ENCODE measurements at places on chromosomes 3 and 15. TPM values are rescaled to one million over a fixed set of nuclear protein-coding genes. Genes with fewer than 3 reads are reported as not detected.

DNA sequence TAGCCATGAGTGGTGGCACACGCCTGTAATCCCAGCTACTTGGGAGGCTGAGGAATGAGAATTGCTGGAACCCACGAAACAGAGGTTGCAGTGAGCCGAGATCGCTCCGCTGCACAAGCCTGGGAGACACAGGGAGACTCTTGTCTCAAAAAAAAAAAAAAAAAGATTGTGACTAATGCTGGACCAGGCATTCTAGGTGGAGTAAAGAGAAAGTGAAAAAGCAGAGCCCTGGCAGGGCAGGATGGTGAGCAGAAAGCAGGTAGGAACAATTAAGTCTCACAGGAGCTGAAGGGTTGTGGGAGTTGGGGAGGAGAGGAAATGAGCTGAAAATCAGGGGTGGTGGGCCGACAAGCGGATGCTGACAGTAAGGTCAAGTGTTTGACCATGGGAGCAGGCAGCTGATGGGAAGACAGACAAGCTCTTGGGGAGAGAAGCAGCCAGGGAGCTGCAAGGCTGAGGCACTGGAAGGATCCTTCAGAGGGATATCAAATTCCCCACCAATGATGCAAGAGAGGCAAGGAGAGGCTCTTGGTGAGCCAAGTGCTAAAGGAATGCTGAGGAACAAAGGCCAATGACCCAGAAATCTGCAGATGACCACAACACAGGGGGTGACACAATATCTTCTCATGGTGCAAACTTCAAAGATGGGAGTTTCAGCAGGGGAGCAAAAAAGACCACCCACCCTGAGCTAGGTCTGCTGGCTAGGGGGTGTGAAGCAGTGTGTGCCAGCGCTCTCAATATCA is 251.1 kb downstream of the ULK4 start:
- peak; percentile 77 for DNase-seq

- DNase-seq, result no peak
These were observed 77.3 kb downstream of the CHRNA7 start for GRCh38 chr15:32107477-32108080.

DNA sequence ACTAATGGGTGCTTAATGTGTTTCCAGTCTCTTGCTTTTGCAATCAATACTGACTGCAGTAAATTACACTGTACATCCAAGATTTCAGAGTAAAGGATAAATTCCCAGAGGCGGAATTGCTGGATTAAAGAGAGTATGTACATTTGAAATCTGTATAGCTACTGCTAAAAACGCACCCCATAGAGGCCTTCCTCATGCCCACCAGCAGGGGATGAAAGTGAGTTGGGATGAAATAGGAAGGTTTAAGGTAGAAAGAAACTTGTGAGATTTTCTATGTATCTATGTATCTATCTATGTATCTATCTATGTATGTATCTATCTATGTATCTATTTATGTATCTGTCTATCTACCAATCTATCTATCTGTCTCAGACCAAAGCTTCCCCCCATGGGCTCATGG is 28.4 kb downstream of the TMEM44 start:
- DNase-seq, result no peak

DNA sequence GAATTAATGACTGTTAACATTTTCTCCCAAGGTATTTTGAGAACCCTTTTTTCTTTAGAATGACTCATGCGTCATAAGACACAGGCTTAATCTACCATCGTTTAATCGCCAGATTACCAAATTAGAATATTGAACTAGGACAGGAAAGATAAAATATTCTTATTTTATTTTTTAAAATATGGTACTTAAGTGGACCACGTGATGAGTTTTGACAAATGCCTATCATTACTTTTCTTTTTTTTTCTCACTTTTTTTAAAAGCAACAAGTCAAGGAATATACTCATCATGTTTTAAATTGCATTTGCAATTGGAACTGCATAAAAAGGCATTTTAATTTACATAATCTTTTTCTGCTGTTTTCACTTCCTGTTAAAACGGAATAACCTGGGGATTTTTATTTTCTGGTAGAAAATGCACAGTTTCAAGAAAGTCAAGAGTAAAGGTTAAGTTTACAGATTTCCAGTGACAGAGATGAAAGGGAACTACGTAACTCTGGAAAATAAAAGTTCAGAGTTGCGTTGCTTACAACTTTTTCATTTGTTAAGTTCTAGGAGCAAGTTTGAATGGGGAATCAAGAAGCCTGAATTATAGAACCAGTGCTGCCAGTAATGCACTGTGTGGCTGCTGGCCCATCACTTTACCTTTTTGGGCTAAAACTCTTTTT is 23.6 kb downstream of the SIAH2 start:
- no peak for DNase-seq

GRCh38 chr15:31366169-31366734 is 39.6 kb downstream of the KLF13 start:
- no peak for DNase-seq

DNA sequence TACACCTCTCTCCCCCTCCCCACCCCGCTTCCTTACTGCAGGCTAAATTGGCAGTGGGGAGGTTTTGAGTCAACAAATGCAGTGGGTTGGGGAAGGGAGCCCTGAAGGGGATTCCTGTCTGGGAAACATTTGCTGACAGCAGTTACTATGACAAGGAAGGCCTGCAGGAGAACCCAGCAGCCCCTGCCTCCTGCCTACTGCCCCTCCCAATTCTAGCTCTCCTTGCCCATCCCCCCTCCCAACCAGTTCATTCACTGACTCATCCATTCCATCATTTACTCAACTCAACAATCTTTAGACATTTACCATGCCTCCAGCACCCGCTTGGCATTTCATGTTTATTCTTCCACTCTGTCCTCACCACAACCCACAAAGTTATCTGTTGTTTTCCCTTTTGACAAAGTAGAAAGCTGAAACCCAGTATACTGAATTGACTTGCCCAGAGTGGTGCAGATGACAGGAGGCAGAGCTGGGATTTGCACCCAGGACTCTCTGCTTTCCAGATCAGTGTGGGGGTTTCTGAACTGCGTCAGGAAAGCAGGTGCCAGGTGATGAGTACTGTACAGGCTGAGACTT is 75.0 kb downstream of the MAGEF1 start:
- peak; percentile 51 for DNase-seq

GRCh38 chr3:191137708-191138107 is 61.3 kb upstream of the OSTN start:
- DNase-seq, result no peak

DNA sequence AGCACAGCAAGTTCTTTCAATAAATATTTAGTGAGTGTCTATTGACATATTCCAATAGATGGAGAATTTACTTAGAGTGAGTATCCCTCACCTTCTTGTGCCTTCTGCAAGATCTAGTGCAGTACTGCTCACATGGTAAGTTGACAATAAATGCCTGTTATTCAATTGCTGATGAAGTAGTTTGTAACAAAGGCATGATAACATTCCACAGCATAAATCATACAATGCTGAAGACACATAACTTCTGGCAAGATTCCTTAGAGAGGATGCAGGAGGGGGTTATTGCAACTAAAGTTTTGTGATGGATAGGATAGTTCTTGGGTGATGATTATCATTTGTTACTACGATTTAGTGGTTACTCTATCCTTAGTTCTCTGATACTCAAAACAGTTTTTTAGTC is 112.2 kb upstream of the RBMS3 start:
- DNase-seq, result peak; percentile 40

GRCh38 chr3:11373235-11373634 is 101.0 kb downstream of the ATG7 start:
- DNase-seq, result no peak

GRCh38 chr3:133927540-133928066 is 31.9 kb upstream of the RAB6B start:
- DNase-seq, result no peak

DNA sequence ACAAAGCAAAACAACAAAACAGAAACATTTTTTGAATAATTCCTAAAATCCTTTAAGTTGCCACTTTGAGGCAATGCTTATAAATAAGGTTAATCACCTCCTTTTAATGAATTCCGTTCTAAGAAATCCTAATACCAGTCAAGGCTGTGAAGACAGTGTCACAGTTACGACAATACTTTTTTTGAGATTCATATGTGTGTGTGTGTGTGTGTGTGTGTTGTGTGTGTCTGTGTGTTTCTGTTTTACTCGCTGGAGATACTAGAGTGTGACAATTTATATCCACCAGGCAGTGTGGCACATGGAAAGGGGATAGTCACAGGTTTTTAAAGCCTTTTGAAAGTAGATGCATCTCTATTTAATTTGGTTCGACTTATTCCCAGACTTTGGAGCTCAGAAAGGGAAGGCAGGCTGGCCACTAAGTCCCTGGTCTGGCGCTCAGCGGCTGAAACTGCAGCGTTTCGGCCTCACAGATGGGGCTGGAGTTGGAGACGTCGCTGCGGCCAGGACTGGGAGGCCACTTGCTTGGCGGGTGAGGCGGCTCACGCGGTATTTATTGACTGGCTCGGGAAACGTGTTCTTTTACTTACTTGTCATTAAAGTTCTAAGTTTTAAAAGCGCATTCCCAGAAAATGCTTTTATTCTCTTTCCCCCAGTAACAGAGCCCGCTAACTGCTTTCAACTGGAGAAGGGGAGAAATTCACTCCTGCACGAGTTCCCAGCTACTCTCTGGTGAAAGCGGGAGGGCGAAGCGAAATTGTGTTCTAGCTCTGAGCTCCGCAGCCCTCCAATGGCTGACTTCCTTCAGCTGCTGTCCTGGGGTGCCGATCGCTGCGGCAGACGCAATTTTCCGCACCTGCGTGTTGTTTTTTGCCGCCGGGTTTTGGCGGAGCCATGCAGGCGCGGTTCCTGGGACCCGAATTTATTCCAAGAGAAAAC is 13.7 kb downstream of the ZIC1 start:
- no peak for DNase-seq

- DNase-seq, result no peak
These were observed 360.5 kb downstream of the RSL24D1 start for GRCh38 chr15:54836052-54836795.

GRCh38 chr15:55789066-55789660 is 46.2 kb upstream of the PRTG start:
- DNase-seq, result no peak

DNA sequence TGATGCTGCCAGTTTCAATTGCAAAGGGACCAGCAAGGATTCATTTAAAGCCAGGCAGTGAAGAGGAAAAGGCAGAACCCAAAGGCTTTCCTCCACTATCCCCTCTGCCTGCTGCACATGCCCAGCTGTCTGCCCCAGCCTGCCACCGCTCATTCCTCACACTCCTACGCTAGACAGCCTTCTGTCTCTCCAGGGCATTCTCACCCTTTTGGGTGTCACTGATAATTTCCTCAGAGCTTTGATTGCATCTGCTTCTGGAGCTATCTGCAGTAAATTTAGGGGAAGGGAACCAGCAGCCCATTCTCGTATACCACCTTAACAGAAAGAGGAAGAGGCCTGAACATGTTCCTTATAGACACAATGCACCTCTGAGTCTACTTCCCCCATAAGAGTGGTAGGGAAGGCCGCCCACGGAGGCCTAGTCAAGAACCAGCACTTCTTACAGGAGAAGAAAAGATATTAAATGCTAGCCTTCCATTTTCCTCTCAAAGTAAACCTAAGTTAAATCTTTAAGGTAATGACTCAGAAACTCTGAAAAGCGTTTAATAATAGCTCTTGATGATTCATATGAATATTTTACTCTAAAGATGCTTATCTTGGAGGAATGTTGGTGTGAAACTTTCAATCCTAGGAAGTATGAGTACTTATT is 20.9 kb downstream of the NUDT16 start:
- DNase-seq, result peak; percentile 58

DNA sequence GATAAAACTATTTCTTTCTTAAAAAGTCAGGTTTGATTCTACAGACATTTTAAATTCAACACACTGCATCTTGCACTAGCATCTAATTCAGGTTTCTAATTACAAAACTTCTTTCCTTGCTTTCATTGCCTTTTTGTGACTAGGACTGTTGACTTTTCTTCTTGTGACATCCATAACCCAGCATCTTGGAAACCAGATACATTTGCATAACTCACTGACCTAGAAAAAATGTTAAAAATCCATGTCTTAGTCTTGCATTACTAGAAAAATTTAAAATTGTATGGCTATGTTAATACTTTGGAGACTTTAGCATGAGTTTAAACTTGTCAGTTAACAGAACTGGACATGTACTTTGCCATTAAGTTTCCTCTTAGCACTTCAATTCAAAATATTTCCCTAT is 72.7 kb downstream of the DTWD1 start:
- peak; percentile 46 for DNase-seq

- DNase-seq, result peak; percentile 93
These were observed 14.2 kb downstream of the LRIG1 start for GRCh38 chr3:66486646-66487045.

- no peak for DNase-seq
These were observed 380.8 kb downstream of the GRM7 start for GRCh38 chr3:7241584-7242302.

Gene CLDN11
- 661 TPM for total RNA-seq

Gene RBPMS2
- 0.09 TPM for total RNA-seq

Gene ITGA11
- 81.1 TPM for total RNA-seq

Gene GNAT1
- total RNA-seq, result not detected

Gene GDPGP1
- total RNA-seq, result 9.6 TPM

Gene GCSAM
- total RNA-seq, result not detected
